NCI-H1417 treated with DMSO at 0.1 percent for 48 hours (cell line): ENCODE measurements at places on chromosomes 12 and 14.

DNA sequence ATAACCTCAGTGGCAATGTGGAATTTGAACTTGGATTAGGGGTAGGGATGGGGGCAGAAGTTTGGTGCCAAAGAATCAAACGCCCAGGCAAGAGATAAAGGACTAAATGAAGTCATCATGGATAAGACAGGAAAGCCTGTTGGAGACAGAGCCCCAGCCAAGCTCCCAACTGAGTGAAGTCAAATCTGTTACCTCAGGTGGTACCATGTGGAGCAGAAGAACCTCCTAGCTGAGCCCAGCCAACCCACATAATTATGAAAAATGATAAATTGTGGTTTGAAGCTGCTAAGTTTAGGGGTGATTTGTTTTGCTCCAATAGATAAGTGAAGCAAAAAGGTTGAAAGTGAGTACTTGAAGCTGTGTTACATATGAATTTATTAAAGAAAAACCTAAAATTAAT is 66.1 kb downstream of the SMOC1 start:
- no peak for DNase-seq

- DNase-seq, result no peak
Observed at GRCh38 chr14:66341239-66341638, 144.9 kb upstream of the CCDC196 start.

DNA sequence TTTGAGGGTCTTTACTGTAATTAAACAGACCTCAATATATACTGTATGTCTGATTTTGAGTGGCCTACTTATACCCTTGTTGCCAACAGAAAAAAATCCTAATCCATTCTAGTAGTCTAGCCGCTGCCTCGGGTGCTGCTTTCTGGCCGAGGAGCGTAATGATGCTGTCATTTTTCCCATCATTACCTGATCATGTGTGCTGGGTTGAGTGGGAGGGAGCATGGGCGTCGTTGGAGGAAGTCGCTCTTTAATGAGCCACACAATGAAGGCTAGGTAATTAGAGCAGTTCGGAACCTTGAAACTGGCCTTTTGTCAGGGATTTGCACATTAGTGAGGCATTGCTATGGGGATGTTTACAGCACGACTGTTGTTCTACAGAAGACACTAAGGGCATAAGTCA is 76.1 kb upstream of the RFX4 start:
- no peak for DNase-seq

DNA sequence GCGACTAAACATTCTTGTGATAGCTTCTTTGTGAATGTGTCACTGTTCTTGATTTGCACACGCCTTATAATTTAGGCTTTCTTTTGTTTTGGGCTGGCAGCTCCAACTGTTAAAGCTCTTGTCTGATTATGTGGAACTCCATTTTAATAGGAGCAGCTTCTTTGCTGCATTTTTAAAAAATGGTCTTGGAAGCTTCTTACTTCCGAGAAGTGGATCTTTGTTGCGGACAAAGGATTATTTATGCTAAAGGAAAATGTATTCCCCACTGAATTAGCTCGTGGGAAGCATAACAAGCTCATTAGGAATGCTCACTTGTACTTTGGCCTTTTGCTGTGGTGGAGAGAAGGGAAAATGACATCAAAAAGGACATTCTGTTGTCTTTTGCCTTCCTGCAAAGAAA is 20.0 kb downstream of the GAS2L3 start:
- DNase-seq, result no peak
